ENCODE measurements at places on chromosomes 1 and 21. TPM values are rescaled to one million over a fixed set of nuclear protein-coding genes. Genes with fewer than 3 reads are reported as not detected.

LYPD8 gene
- not detected for polyA plus RNA-seq

DNA sequence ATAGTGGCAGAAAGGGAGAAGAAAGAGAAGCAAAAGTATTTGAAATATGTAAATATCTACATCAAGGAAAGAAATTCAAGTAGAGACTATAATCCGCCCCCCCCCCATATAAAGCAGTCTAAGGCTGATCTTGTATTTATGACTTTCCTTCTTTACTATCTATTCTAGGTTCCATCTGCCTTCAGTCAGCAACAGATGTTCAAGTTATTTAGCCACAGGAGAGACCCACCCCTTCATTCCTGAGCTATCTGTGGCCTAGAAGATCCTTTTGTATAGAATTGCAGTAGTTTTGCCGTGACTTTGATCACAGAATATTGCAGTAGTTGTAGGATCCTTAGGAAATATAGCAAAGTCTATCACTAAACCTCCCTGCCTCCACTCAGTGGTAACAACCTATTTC, 10.7 kb upstream of the BSDC1 start:
- DNase-seq: no peak

OLFM3 gene
- polyA plus RNA-seq: 0.23 TPM

DNA sequence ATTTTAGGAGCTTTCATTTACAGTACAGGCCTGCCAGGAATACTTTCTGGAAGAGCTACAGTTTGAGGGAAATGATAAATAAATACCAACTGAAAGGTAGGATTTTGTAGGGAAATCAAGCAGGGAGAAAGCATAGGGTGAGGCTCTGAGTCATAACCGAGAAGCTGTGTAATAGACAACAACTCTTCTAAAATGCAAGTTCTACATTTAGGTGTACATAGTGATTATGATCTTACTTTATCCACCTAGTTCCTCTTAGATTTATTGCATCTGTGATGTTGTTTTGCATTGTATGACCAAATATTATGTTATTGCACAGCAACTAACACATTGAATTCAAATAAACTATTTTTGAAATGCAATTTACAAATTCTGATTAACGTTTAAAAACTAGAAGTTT, 819.3 kb downstream of the PLA2G4A start:
- no peak for DNase-seq

GRCh38 chr1:72283307-72284083, 1.2 kb upstream of the NEGR1 start:
- peak; percentile 90 for DNase-seq

STYXL2 gene
- 138 TPM for polyA plus RNA-seq

DNA sequence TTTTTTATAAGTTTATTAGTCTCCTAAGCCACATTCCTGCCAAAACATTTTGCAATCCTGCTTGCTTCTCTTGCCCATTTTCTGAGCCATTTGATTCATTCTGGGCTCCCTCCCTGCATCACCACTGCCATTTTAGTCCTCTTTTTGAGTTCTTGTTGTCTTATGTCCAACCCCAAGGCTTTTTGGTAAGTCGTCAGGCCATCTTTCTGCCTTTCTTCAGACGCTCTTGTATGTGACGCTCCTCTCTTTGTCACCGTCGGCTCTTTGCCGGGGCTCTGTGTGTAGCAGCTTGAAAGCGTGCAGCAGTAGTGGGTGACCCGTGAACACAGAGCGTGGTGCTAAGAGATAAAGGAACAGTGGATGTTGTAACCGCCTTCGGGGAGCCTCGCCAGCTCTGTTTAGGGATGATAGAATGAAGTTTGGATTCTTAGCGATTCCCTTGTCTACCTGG, 14.6 kb downstream of the HUNK start:
- no peak for DNase-seq

DNA sequence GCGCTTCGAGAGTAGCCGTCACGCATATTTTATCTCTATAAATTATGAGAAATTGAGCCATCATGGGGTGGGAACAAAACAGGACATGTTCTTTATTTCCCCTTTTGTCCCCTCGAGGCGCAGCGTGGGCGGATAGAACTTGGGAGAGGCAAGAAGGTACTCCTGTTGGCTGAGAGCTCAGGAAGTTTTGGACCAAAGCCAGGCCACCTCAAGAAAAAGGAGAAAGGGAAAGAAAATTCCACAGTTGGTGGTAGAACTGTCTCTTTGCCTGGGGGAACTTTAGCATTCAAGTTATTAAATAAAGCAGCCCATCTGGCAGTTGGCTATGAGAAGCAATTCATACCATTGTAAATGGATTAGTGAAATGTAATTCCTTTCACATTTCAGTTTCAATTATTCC, 76.4 kb upstream of the DSCAM start:
- no peak for DNase-seq

LYPLAL1 gene
- 28.3 TPM for polyA plus RNA-seq

DNA sequence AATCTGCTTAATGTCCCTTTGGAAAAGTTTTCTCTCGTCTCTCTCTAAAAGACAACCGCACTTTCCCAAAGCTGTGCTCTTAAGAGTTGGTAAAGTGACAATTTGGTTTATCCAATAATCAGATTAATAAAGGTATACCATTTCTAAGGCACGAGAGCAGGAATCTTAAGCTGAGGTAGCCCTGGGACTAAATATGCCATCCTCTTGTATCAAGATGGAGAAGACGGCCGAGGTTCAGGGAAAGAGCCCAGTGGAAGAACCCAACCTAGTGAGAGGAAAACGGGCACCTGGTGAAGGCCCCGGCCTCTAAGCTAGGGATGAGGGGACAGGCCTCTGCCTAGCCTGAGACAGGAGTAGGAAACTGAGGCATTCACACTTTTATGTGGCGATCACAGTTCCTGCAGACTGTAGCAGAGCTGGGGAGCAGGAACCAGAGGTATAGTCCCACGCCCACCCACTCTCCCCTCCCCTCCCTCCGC, 334 bp upstream of the SARS1 start:
- no peak for DNase-seq

ITLN1 gene
- not detected for polyA plus RNA-seq

WLS gene
- polyA plus RNA-seq: 64.3 TPM

- no peak for DNase-seq
These were observed 189.2 kb downstream of the FOXD2 start for GRCh38 chr1:47627016-47627415.

TSSK3 gene
- 3.3 TPM for polyA plus RNA-seq

GRCh38 chr1:228963795-228964177, 228.5 kb downstream of the RHOU start:
- DNase-seq: no peak

GRCh38 chr1:38129473-38129872, 82.9 kb upstream of the POU3F1 start:
- DNase-seq: no peak

DNA sequence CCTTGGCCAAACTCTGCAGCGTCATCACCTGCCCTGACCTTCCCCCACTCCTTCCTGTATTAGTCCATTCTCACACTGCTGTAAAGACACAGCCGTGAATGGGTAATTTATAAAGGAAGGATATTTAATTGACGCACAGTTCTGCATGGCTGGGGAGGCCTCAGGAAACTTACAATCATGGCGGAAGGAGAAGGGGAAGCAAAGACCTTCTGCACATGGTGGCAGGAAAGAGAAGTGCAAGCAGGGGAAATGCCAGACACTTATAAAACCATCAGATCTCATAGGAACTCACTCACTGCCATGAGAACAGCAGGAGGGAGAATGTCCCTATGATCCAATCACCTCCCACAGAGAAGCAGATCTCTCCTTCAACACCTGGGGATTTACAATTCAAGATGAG, 408.5 kb downstream of the PTPRU start:
- no peak for DNase-seq

GRCh38 chr1:201213106-201213770, 22.6 kb downstream of the IGFN1 start:
- DNase-seq: no peak

GRCh38 chr1:177798614-177799013, 171.2 kb downstream of the SEC16B start:
- DNase-seq: no peak

IQCC gene
- 3.8 TPM for polyA plus RNA-seq

LPAR3 gene
- polyA plus RNA-seq: 0.12 TPM

DNA sequence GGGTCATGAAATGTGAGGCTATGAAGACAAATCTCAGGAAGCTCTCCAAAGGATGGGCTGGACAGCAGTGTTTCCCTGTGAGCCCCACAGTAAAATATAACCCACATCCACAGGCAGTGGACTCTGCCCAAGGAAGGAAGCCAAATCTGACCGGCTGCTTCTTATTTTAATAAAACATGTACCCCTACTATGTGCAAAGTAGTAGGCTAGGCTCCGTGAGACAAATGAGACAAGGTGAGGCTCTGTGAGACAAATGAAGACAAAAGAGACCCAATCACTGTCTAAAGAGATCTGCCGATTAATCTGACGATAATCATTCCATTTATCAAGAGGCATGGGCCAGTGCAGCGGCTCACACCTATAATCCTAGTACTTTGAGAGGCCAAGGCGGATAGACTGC, 2.1 kb downstream of the ASAP3 start:
- DNase-seq: no peak

Measured in hindlimb muscle (tissue), 1 donor.